H1 (cell line): ENCODE measurements at places on chromosomes 11 and 22. TPM values are rescaled to one million over a fixed set of nuclear protein-coding genes. Genes with fewer than 3 reads are reported as not detected.

The MMP3 gene
- not detected in 2 replicates for total RNA-seq

The SYT12 gene
- total RNA-seq = 2.8 and 3.3 TPM in 2 replicates

- DNase-seq = no peak
These were observed 303.8 kb downstream of the METTL15 start for GRCh38 chr11:28412029-28412428.

GRCh38 chr22:41048791-41049717, 43.3 kb upstream of the EP300 start:
- DNase-seq = peak; percentile 64

- no peak for DNase-seq
These were observed 203.5 kb upstream of the E2F8 start for GRCh38 chr11:19444231-19444630.

DNA sequence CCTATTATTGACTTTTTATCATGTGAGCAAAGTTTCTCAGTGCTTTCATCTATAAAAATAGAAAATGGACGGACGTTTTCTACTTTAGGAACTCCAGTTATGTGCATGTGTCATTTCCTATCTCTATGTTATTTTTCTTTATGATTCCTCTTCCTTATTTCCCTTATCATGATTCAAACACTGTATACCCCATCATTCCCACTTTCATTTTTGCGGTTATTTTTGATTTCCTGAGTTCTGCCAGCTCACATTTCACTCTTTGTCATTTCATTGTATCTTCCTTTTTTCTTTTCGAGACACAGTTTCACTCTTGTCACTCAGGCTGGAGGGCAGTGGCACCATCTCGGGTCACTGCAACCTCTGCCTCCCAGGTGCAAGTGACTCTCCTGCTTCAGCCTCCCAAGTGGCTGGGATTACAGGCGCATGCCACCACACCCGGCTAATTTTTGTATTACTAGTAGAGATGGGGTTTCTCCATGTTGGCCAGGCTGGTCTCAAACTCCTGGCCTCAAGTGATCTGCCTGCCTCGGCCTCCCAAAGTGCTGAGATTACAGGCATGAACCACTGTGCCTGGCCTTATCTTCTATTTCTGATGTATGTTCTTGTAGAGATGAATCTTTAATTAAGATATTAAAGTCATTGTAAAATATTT, 21.5 kb downstream of the C11orf58 start:
- no peak for DNase-seq

DNA sequence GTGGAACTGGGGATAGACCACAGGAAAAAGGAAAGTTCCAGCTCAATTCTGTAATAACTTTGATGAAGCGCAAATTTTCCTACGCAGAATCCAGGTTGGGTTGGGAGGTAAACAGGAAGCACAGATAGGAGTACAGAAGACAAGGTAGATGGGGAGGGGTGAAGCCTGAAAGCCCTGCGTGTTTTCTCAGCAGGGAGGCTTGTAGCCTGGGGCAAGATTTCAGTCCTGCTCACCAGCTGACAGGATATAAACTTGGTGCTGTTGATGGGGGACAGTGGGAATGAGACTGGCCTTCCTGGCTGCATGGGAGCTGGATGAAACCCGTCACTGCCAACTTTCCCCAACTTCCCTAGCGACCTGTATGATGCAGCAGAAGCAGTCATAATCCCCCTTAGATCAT, 114.9 kb downstream of the ARHGAP32 start:
- no peak for DNase-seq

DNA sequence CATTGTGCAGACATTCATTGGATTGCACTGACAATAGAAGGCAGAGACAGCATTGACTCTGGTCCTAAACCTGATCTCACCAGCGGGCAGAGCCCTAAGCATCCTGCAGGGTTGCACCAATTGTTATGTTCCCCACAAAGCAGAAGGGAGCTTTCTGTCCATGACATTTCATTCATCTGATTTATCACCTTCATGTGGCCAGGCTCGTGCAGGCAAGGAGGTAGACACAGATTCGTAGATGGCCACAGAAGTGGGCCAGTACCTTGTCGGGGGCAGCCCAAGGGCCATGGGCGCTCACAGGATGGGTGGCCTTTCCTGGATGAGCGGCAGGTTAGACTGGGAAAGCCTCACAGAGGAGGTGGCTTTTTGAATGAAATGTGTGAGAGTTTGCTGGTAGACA, 2.9 kb downstream of the TSKU start:
- DNase-seq = no peak

- no peak for DNase-seq
These were observed 2.4 kb downstream of the OR52E1 start for GRCh38 chr11:5071799-5072198.

- no peak for DNase-seq
These were observed 232.7 kb downstream of the TENM4 start for GRCh38 chr11:79208126-79208525.

DNA sequence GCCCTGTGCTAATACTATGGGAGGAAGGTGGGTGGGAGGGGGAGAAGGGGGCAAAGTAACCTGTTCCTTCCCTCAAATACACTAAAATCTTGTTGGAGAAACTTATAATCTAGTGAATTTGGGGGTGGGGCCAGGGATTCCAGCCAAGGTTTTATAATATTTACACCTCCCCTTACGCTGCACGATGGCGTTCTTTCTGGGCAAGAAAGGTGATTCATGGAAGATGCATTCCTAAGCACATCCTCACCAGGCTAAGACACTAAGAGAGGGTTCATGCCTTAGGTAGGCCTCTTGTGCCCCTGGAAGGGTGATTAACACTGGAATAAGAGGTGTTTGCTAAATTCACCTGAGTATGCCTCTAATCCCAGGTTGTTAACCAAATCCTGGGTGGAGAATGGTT, 82.6 kb downstream of the BARX2 start:
- no peak for DNase-seq

DNA sequence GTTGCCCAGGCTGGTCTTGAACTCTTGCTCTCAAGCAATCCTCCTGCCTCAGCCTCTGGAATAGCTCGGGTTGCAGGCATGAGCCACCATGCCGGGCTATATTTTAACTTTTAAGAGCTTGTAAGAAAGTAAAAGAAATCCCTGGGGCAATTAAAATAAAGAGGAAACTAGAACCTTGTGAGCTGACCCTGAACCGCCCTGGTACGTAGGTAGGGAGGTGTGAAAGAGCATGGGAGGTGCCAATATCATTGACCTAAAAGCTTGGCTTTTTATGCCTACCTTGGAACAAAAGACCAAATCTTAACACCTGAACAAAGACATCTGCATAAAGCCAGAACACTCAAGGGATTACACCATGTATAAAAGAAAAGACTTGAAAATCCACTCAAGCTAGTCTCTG, 595.1 kb downstream of the SOX6 start:
- DNase-seq = no peak

DNA sequence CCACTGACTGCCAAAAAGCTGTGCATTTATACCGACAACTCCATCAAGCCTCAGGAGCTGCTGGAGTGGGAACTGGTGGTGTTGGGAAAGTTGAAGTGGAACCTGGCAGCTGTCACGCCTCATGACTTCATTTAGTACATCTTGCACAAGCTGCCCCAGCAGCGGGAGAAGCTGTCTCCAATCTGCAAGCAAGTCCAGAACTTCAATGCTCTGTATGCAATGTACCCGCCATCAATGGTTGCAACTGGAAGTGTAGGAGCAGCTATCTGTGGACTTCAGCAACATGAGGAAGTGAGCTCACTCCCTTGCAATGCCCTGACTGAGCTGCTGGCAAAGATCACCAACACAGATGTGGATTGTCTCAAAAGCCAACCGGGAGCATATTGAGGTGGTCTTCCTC, at the start of gene SLC22A25:
Gene SLC22A25, minus strand, starts transcription at position 67 of the 400 bp plus-strand sequence. CDS start 13,947 bp downstream, outside the sequence.
- no peak for DNase-seq

DNA sequence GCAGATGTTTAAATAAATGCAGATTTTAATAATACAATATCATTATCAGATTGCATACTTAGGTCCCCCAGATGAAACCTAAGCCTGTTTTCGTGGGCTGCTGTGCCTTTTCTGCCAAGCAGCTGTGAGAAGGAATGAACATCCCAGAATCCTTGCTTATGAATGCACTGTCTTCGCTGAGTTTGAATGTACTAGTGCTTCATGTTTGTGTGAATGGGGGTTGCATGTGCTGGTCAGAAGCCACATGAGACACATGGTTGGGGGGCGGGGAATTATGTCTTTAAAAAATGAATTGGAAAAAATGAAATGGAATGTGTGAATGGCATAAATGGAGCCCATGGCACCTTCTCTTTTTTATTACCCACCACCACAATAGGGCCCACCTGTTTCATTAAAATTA, 125.4 kb upstream of the HSD17B12 start:
- DNase-seq = no peak

DNA sequence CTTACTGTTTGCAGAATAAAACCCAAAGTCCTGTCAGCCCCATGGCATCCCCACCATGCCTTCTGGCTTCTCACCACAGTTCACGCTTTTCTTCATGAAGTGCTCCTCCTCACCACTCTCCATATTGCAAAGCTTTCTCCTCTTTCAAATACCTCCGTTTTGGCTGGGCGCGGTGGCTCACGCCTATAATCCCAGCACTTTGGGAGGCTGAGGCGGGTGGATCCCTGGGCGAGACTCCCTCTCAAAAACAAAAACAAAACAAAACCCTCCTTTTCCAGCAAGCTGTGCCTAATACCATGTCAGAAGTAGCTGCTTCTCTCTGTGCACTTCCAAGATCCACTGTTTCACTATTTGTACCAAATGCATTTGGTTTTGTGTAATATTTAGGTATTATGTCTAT, 6.7 kb downstream of the BACE1 start:
- DNase-seq = no peak

- DNase-seq = no peak
These were observed 165.1 kb downstream of the MSANTD4 start for GRCh38 chr11:105856954-105857353.

DNA sequence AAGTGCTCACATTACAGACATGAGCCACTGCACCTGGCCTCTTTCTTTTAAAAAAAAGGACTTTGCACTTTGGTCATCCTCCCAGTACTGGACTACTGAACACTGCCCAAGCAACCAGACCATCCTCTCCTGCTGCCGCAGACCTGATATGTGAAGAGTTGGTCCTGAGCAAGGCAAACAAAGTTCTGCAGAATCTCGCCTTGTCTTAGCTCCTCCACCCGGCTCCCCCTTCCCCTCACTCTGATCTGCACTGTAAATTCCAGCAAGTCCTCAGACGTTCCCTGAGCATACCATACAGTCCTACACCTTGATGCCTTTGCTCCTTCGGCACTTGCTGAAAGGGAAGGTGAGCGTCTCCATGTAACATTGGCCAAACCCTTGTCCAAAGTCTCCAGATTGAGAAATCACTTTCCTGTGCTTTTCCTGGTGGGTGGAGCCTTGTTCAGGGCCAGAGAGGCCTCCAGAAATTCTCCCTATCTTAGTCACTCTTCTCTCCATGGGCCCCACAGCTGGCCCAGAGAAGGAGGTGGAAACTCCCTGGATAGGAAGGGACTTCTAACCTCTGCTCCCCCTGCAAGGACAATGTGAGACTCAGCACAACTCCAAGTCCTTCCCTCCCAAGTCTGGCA, 47.0 kb upstream of the TIMP3 start:
- DNase-seq = no peak

DNA sequence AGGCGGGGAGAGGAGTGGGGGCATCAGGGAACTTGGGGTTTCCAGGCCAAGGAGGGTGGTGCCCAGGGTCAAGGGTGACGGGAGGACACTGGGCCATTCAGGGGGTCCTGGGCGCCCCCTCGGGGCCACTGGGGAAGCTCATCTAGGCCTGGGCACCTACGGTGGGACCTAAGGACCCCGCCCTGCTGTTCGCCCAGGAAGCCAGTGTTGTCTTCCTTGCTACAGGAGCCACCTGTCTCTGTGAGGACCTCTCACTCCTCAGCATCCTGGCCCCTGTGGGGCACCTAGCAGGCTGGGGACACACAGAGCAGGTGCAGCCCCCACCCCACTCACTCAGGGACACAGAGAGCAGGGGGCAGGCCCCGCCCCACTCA, 191.6 kb downstream of the IGLL1 start:
- DNase-seq = no peak

- no peak for DNase-seq
These were observed 3.0 kb downstream of the PKP3 start for GRCh38 chr11:396948-397548.

GRCh38 chr22:48564995-48565394, 1262.7 kb downstream of the BRD1 start:
- no peak for DNase-seq

DNA sequence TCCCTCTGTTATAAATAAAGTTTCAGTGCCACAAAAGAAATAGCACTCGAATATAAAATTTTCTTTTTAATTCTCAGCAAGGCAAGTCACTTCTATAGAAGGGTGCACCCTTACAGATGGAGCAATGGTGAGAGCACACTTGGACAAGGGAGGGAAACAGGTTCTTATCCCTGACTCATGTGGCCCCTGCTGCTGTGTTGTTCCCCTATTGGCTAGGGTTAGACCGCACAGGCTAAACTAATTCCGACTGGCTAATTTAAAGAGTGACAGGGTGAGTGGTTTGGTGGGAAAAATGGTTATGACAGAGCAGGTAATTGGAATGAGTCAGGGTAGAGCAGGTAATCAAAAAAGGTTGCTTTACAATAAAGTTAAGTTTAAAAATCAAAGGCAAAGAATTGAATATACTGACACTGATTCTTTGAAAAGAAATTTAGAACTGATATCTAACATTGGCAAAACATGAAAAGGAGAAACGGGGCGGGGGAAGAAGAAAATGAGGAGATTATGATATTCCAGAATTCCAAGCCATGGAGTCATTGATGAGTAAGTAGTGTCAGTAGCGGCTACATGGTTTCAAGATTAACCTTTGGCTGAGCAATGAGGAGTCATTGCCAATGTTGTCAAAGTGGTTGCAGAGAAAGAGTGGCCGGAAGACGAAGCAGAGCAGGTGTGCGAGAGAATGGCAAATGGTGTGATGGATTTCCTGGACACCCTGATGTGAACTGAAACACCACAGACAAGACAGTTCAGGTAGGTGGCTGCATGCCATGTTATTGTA, 48.4 kb upstream of the MRGPRX1 start:
- DNase-seq = no peak

DNA sequence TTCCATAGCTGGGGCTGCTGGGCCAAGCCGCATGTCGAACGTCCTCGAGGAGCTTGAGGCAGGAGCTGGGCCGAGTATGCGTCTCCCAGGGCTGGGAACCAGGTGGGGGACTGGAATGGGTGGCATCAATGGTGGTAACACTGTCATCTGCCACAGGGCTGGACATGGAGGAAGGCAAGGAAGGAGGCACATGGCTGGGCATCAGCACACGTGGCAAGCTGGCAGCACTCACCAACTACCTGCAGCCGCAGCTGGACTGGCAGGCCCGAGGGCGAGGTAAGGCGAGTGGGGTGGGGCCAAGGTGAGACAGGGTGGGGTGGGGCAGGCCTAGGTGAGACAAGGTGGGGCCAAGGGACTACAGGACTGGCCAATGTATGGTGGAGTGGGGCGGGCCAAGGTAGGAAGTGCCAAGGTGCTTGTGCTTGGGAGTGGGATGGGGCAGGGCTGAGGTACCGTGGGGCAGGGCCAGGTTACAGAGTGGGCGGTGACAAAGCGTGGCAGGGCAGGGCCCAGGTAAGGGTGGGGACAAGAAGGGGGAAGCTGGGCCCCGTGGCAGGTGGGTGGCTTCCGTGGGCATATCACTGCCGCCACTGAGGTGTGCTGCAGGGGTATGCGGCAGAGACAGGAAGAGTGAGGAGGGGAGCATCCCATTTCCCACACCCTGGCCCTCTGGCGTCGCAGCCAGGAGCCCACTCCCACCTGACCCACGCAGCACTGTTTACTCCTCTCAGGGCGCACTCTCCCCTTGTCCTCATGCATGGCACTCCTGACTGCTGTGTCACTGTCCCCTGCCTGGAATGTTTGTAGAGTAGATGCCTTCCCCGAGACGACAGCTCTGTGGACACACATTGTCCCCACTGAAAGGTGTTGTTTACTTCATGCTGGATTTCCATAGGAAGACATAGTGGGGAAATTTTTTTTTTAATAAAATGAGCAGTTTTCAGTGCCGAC, 27.5 kb upstream of the DGCR8 start:
- no peak for DNase-seq

GRCh38 chr11:69574608-69575255, 66.2 kb upstream of the CCND1 start:
- no peak for DNase-seq
